ENCODE measurements at places on chromosomes 1 and 21. TPM values are rescaled to one million over a fixed set of nuclear protein-coding genes. Genes with fewer than 3 reads are reported as not detected.

The ERG gene
- 12.2 TPM for total RNA-seq

DNA sequence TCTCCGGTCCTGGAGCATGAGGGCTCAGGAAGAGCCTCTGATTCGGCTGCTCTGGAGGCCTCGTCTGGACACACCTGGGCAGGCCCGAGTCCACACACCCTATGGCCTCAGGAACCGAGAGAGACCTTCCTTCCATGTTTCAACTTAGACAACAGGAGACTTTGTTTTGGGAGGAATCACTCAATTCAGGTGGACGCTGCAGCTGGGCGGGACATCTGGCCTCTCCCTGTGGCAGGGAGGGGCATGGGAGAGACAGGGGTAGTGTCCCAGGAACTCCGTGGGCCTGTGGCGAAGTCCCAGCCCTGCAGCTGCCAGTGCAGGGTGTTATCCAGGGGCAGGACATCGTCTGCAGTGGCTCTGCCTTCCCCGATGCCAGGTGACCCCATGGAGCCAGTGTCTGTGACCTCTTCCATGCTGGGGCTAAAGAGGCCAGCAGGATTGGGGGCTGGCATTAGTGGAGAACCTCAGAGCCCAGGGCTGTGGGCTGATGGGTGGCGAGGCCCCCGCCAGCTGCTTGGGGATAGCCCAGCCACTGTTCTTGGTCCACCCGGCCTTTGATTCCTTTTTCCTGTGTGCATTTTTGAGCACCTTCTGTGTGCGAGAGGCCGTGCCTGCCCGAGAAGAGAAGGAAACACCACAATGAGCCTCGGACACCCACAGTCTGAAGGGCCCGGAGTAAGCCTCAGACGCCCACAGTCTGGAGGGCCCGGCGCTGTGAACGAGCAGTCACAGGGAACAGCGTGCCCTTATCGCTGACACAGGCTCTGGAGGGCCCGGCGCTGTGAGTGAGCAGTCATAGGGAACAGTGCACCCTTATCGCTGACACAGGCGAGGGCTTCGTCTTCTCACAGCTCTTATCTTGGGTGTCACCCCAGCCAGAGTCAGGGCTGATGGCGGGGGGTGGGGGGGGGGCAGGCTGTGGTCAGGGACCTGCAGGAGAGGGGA, 6.2 kb downstream of the COL18A1 start:
- H3K4me1 ChIP-seq = peaks cover 20% of the 10 kb centered on the region
- H3K27me3 ChIP-seq = no peaks in the 10 kb centered on the region

DNA sequence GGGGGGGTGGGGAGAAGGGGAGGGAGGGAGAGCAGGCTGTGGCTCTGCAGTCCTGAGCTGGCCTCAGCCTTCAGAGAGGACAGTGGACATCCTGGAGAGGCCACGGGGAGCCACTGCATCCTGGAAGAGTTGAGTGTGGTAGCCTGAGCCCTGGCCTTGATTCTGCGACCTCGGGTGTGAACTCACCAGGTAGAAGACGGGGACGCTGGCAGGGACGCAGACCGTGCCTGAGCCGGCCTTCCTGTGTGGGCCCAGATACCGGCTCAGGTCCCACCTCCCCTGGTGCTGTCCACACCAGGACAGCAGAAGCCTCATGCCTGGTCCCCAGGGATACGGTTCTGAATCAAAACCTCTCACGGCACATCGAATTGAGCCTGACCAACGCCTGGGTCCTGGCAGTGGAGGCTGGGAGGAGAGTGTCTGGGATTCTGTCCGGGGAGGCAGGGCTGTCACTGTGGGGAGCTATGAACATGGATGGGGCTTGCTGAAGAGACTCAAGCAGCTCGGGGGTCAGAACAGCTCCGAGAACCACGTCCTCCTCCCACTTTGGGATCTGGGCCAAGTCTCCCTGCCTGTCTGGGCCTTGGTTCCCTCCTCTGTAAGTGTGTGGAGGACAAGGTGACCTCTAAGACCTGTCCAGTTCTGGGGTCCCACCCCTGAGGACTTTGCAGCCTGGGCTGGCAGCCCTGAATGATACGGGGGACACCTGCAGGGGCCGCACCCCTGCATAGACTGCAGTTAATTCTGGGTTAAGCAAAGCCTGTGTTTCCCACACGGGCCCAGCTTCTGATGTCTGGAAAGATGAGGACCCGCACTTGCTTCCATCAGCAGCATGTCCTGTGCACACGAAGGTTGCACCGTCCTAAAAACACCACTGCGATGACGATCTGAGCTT, 30.4 kb downstream of the RRP1 start:
- no peaks in the 10 kb centered on the region for H3K4me1 ChIP-seq
- H3K36me3 ChIP-seq = no peaks in the 10 kb centered on the region
- H3K27ac ChIP-seq = no peak overlapping the region
- H3K4me3 ChIP-seq = no peak overlapping the region
- no peak for DNase-seq

The HSF2BP gene
- total RNA-seq = 1.8 TPM

- H3K27ac ChIP-seq = no peak overlapping the region
- no peaks in the 10 kb centered on the region for H3K27me3 ChIP-seq
- no peaks in the 10 kb centered on the region for H3K4me1 ChIP-seq
- H3K36me3 ChIP-seq = no peaks in the 10 kb centered on the region
- DNase-seq = peak; percentile 47
Observed at GRCh38 chr1:228339766-228340685, 66.6 kb downstream of the TRIM11 start.

- no peaks in the 10 kb centered on the region for H3K27me3 ChIP-seq
- H3K4me3 ChIP-seq = peak overlapping the region; percentile 88
- DNase-seq = no peak
- no peaks in the 10 kb centered on the region for H3K4me1 ChIP-seq
Observed at GRCh38 chr1:77888781-77889642, 588 bp downstream of the NEXN start.

GRCh38 chr1:32536117-32536516, 3.1 kb upstream of the ZBTB8A start:
- H3K27me3 ChIP-seq = no peaks in the 10 kb centered on the region
- no peak for DNase-seq
- H3K4me3 ChIP-seq = no peak overlapping the region
- no peaks in the 10 kb centered on the region for H3K36me3 ChIP-seq
- no peak overlapping the region for H3K27ac ChIP-seq

- H3K27me3 ChIP-seq = no peaks in the 10 kb centered on the region
- peak overlapping the region; percentile 39 for H3K4me3 ChIP-seq
- H3K4me1 ChIP-seq = peaks cover 7% of the 10 kb centered on the region
- peak overlapping the region; percentile 77 for H3K27ac ChIP-seq
Observed at GRCh38 chr1:203349773-203350524, 973 bp downstream of the FMOD start.

All from breast epithelium (tissue), 4 donors.